ENCODE measurements at places on chromosomes 1 and 21. TPM values are rescaled to one million over a fixed set of nuclear protein-coding genes. Genes with fewer than 3 reads are reported as not detected.
A peak's percentile ranks its signal among the peaks of the same experiment; 100 is the strongest.

GRCh38 chr1:219401724-219402625 lies 210.9 kb downstream of the ZC3H11B start:
- no peak for DNase-seq
- H3K4me3 ChIP-seq: no peak overlapping the region
- H3K27me3 ChIP-seq: no peaks in the 10 kb centered on the region
- H3K4me1 ChIP-seq: no peaks in the 10 kb centered on the region
- H3K36me3 ChIP-seq: no peaks in the 10 kb centered on the region
- H3K27ac ChIP-seq: no peak overlapping the region

GRCh38 chr1:190196020-190196419 lies 281.6 kb downstream of the BRINP3 start:
- no peak overlapping the region for H3K27ac ChIP-seq
- no peaks in the 10 kb centered on the region for H3K4me1 ChIP-seq
- no peaks in the 10 kb centered on the region for H3K36me3 ChIP-seq
- H3K4me3 ChIP-seq: no peak overlapping the region

DNA sequence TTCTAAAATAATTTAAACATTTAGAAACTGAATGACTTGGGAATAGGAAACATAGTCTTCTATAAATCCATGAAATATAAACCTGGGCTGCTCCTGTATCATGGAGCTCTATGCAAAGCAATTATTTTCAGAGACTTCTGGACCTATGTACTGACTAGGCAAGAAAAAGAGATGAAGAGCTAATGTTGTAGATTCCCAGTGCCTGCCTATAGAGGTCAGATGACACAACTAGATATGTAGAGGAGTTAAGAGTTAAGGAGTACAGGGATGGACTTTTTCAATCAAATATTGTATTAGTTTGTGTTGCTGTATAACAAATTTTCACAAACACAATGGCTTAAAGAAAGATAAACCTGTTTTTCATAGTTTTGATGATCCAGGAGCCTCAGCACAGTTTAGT lies 1434.5 kb downstream of the KCNT2 start:
- H3K27me3 ChIP-seq: no peaks in the 10 kb centered on the region
- no peaks in the 10 kb centered on the region for H3K36me3 ChIP-seq
- no peaks in the 10 kb centered on the region for H3K4me1 ChIP-seq
- H3K27ac ChIP-seq: no peak overlapping the region
- H3K4me3 ChIP-seq: no peak overlapping the region

- peak; percentile 81 for DNase-seq
- H3K4me3 ChIP-seq: peak overlapping the region; percentile 28
- no peaks in the 10 kb centered on the region for H3K27me3 ChIP-seq
- no peaks in the 10 kb centered on the region for H3K36me3 ChIP-seq
These were observed 1.2 kb downstream of the MAN1C1 start for GRCh38 chr1:25617625-25618432.

DNA sequence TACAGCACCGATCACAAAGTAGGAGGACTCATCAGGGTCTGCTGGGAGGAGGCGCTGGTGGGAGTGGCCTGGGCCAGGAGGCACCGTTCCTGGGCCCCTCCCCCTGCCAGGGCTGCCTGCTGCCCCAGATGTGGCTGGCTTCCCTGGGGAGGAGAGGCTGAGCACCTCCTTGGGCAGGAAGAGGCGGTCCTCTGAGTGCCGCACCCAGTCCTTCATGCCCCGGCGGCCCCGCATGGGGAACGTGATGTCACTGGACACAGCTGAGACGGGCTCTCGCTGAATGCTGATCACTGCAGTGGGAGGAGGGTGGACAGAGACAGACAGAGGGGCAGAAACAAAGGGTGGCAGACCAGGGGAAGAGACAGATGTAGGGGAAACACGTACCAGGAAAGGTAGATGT lies 24.8 kb downstream of the ADGRB2 start:
- H3K4me3 ChIP-seq: no peak overlapping the region
- H3K36me3 ChIP-seq: no peaks in the 10 kb centered on the region
- no peak for DNase-seq
- no peaks in the 10 kb centered on the region for H3K4me1 ChIP-seq

GRCh38 chr1:23554127-23554480 lies 5.2 kb downstream of the ID3 start:
- H3K36me3 ChIP-seq: no peaks in the 10 kb centered on the region
- H3K27me3 ChIP-seq: no peaks in the 10 kb centered on the region
- H3K27ac ChIP-seq: peak overlapping the region; percentile 73
- peak overlapping the region; percentile 35 for H3K4me3 ChIP-seq
- no peak for DNase-seq

Gene CRYAA
- total RNA-seq: not detected

Gene HAO2
- not detected for total RNA-seq

Measured in pancreas (tissue), 10 donors.